CD8-positive, alpha-beta T cell (primary cell): ENCODE measurements at places on chromosomes 16 and 17. TPM values are rescaled to one million over a fixed set of nuclear protein-coding genes. Genes with fewer than 3 reads are reported as not detected.
A peak's percentile ranks its signal among the peaks of the same experiment; 100 is the strongest.

- no peak for DNase-seq
Observed at GRCh38 chr17:46792071-46792470, 26.4 kb downstream of the WNT3 start.

- no peak for DNase-seq
Observed at GRCh38 chr17:36625188-36625587, 23.8 kb downstream of the MRM1 start.

DNA sequence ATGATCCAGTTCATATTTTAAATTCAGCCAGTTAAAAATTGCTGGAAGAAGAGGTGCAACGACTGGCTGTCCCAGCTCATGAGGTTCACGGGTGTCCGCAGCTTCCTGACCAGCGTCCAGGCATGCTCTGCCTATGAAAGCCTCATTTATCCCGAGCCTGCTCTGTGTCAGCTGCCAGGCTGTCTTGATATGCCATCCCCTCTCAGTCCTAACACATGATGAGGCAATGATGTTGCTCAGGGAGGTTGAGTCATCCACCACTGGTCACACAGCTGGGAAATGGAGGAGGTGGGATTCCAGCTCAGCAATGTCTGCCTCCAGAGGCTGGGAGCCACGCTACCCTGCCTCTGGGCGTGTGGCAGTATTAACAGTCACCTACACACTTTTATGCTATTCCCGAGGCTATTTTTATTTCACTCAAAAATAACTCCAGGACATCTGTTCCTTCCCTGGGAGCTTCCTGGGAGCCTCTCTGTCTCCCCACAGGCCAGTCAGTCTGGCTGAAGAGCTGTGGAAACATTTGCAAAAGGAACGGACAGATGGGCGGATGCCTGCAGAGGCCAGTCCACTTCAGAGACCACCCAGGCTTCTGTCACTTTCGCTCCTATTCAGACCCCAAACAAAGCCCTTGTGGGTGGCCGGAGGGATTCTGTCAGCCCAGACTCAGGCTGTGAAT lies 22.5 kb downstream of the RAB11FIP4 start:
- DNase-seq = no peak

DNA sequence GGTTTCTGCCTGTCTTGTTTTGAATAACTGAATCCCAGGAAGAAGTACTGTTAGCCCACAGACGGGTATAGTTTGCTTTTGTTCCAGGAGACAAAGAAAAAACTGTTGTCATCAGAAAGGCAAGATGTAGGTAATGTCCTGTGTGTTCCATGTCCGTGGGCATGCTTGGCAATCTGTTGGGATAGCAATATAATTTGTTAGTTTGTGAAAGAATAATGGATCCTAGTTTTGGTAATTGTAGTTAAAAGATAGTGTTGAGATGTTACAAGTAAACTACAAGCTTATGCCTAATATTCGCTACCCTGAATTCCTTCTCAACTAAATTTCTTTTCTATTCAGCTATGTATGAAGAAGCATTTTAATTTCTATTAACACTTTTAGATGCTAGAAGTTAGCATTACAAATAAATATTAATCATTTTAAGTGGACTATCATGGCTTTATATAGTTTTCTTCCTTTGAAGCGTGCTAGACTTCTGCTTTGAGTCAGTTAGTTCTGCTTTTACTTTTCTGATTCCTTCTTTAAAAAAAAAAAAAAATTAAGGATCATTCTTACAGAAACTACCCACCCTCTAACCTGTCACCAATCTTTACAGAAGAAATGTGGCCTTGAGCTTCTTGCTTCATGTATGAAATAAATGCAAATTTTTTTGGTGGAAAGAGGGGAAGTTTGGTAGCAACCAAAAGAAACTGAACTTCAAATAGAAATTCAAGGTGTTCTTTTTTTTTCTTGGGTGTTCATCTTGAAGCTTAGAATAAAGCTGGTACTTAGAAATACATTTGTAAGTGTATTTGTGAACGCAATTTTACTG lies 2.4 kb downstream of the EVI2A start:
- DNase-seq = no peak

- DNase-seq = peak; percentile 69
Observed at GRCh38 chr16:89360760-89361435, 129.5 kb downstream of the ANKRD11 start.

DNA sequence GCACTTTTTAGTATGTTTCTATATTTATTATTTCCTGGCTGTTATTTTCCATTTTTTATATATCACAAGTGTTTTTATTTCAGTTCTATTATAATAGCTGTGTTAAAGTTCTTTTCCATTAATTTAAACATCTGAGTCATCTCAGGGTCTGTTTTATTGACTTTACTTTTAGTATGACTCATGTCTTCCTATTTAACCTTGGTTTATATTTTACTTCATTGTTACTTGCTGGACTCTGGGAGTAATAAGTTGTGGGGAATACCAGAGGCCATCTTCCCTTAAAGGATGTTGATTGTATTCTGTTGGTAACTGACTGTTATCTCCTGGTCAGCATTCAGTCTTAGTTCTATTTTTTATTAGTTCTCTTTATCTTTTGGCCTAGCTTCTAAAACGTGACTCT lies 1508.2 kb downstream of the CDH11 start:
- DNase-seq = no peak

DNA sequence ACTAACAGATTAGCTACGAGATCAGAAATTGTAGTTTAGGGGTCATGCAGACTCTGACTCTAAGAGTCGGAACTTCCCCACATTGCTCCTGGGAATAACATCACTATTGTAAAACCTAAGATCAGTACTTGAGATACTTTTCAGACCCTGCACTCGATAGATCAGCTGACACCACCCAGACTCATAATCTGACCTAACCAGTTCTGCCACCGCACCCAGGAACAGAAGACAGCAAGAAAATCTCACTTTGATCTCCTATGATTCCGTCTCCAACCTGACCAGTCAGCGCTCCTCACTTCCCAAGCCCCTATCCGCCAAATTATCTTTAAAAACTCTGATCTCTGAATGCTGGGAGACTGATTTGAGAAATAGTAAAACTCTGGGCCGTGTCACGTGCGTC lies 27.2 kb upstream of the ASGR2 start:
- no peak for DNase-seq

DNA sequence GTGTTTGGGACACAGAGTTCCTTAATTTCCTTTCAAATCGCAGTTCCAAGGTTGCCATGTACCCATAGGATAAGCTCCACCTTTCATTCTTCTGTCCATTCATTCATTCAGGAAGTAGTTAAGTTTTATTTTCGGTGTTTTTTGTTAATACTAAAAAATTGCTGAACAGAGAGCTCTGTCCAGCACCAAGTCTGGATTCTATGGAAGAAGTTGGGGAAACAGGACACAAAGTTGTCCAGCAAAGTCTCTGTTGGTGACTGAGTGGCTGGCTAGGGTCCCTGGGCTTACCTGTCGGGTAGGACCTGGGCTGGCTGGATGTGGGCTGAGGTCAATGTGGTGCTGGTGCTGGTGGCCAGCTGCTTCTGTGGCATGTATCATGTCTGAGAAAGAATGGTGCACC lies 17.6 kb upstream of the CCL2 start:
- no peak for DNase-seq

GRCh38 chr17:7112510-7113108 lies 2.0 kb downstream of the ASGR2 start:
- no peak for DNase-seq

- peak; percentile 25 for DNase-seq
Observed at GRCh38 chr17:63950940-63951907, 19.1 kb upstream of the CD79B start.

GRCh38 chr17:49260817-49261291 lies 30.3 kb upstream of the PHOSPHO1 start:
- DNase-seq = no peak

DNA sequence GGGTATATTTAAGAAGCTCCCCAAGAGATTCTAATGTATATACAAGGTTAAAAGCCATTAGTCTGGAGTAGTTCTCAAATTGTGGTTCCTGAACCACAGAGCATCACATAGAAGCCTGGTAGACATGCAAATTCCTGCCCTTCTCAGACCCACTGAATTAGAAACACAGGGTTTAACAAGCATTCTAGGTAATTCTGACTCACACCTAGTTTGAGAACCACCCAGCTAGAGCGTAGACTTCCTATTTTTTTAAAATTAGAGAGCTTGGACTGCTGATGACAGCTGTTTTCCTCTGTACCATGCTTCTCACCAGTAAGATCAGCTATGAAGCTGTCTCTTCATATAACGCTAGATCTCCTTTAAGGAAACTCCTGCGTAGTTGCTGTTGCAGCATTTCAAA lies 50.6 kb downstream of the HS3ST3B1 start:
- DNase-seq = no peak

DNA sequence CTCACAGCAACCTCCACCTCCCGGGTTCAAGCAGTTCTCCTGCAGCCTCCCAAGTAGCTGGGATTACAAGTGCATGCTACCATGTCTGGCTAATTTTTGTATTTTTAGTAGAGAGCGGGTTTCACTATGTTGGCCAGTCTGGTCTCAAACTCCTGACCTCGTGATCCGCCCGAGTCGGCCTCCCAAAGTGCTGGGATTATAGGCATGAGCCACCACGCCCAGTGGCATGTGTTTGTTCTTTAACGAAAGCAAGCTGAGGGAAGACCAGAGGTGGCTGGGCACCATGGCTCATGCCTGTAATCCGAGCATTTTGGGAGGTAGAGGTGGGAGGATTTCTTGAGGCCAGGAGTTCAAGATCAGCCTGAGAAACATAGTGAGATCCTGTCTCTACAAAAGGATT lies 18.1 kb downstream of the TNFRSF13B start:
- DNase-seq = no peak

GRCh38 chr16:85924675-85925074 lies 25.7 kb downstream of the IRF8 start:
- no peak for DNase-seq

DNA sequence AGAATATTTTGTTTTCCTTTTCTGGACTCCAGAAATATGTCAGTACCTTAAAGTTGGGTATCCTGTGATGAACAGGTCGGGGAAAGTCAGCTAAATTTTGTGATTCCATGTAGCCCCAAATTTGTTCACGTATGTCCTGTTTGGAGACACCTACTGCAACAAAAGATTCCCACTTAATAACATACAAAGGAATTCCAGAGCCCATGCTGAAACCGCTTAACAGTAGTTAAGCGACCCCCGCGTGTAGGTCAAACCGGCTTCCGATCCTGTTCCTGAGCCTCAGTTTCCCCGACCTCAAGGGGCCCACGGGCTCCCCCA lies 477 bp downstream of the MTHFSD start:
- DNase-seq = no peak

DNA sequence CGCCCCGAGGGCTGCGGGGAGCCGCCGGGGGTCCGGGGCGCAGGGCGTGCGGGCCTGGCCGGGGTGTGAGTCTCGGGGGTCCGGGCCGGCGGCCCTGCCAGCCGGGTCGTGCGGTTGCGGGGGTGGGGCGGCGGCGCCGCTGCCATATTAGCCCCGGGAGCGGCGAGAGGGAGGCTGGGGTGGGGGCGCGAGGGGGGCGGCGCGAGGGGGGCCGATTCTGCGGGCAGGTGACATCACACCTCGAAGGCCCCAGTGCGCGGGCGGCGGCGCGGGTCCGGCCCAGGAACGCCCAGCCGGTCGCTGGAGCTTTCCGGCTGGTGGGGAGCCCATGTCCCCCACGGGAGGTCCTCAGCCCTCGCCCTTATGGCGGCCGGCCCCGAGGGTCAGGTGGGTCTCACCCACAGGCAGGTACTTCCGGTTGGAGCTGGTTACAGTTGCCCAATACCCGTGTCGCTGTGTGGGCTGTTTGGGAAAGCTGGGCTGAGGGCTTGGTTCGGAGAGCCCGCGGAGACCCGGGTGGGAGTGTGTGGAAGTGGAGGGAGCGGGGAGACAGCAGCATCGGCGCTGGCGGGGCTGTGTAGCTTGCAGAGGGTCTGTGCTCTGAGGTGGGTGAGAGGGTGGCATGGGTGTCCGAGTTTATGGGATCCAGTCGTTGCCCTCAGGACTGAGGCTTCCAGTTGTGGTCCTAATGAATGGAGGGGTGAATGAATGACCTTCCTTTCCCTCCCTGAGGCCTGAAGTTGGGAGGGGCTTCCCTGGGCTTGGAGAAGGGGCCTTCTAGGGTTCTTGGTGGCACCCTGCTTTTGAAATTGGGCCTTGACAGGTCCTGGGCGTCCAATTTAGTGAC lies 804 bp downstream of the ATP6V0C start:
- peak; percentile 38 for DNase-seq

DNA sequence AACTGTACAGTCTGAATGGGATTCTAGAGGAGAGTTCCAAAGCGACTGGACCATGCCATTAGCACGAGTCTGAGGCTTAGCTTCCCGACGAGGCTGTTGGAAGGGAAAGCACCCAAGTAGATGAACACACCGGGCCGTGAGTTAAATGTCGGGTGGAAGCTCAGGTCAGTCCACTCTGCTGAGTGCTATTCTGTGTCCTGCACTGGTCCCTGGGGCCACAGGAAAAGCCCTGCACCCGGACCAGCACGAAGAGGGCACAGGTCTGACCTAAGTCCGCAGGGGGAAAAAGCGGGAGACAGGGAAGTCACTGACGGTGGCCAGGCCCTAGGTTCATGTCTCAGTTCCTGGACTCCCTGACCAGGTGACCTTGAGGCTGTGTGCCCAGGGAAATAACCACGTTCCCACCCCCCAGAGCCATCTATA lies 44.1 kb upstream of the RBFOX3 start:
- no peak for DNase-seq

DNA sequence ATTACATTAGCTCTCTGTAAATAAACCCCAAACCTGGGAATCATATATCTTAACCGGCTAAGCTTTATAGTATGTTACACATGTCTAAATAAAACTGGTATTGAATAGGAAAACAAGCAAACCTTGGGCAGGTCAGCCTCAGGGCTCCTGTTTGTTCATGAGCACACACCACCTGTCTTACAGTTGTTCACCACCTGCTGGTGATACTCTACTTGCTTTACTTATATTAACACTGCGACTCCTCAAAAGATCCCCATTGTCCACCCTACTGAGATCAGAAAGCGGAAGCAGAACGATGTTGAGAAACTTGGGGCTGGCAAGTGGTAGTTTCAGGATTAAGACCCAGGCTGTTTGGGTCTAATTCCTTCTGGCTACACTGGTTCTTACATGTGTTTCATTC lies 16.4 kb downstream of the CDH13 start:
- DNase-seq = no peak

- DNase-seq = no peak
Observed at GRCh38 chr16:13104772-13105171, 203.4 kb downstream of the SHISA9 start.

Gene GALNS
- total RNA-seq = 20.0 TPM

Gene NUPR1
- not detected for total RNA-seq

Gene USP7
- 301 TPM for total RNA-seq

Gene ASPSCR1
- total RNA-seq = 18.6 TPM

Gene IRX6
- total RNA-seq = not detected

Gene SSTR5
- not detected for total RNA-seq

Gene SMG1
- total RNA-seq = 121 TPM

Gene TBC1D3H
- total RNA-seq = not detected

Gene ALOX15B
- total RNA-seq = not detected
